ENCODE measurements at places on chromosomes 12 and 14. TPM values are rescaled to one million over a fixed set of nuclear protein-coding genes. Genes with fewer than 3 reads are reported as not detected.
A peak's percentile ranks its signal among the peaks of the same experiment; 100 is the strongest.

Gene FAM90A1
- 0.39 TPM for total RNA-seq

GRCh38 chr14:90521084-90521929 is 124.5 kb downstream of the CALM1 start:
- H3K27me3 ChIP-seq: no peaks in the 10 kb centered on the region
- no peak overlapping the region for H3K27ac ChIP-seq
- no peaks in the 10 kb centered on the region for H3K4me1 ChIP-seq
- peak; percentile 16 for DNase-seq
- no peaks in the 10 kb centered on the region for H3K36me3 ChIP-seq

- H3K36me3 ChIP-seq: no peaks in the 10 kb centered on the region
- peak overlapping the region; percentile 88 for H3K27ac ChIP-seq
- H3K4me3 ChIP-seq: no peak overlapping the region
- H3K27me3 ChIP-seq: no peaks in the 10 kb centered on the region
- no peak for DNase-seq
Measured at GRCh38 chr12:16600525-16600924, 5.4 kb downstream of the LMO3 start.

Gene OR10G2
- not detected for total RNA-seq

DNA sequence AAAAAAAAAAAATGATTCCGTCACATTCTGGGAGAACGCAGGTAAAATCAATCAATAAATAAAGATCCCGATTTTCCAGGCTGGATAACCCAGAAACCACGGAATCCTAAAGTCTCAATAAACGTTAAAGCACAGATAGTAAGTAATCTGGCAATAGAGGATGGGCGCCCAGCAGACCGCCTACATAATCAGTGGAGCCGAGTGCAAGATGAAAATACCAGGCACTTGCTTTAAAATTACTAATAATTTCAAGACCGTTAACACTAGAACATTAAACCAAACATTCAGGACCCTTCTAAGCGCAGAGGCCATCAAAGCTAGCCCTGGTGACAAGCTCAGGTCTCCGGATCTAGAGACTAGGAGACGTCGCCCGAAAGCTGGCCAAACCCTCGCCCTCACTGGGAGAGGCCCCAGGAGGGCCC is 1.2 kb upstream of the DCAF11 start:
- peak overlapping the region; percentile 60 for H3K4me3 ChIP-seq
- no peaks in the 10 kb centered on the region for H3K27me3 ChIP-seq
- peaks cover 6% of the 10 kb centered on the region for H3K4me1 ChIP-seq
- no peaks in the 10 kb centered on the region for H3K36me3 ChIP-seq

GRCh38 chr14:33839193-33840076 is 111.4 kb downstream of the EGLN3 start:
- no peaks in the 10 kb centered on the region for H3K27me3 ChIP-seq
- no peak overlapping the region for H3K27ac ChIP-seq
- DNase-seq: peak; percentile 47
- no peaks in the 10 kb centered on the region for H3K36me3 ChIP-seq

Gene LHX5
- total RNA-seq: not detected

DNA sequence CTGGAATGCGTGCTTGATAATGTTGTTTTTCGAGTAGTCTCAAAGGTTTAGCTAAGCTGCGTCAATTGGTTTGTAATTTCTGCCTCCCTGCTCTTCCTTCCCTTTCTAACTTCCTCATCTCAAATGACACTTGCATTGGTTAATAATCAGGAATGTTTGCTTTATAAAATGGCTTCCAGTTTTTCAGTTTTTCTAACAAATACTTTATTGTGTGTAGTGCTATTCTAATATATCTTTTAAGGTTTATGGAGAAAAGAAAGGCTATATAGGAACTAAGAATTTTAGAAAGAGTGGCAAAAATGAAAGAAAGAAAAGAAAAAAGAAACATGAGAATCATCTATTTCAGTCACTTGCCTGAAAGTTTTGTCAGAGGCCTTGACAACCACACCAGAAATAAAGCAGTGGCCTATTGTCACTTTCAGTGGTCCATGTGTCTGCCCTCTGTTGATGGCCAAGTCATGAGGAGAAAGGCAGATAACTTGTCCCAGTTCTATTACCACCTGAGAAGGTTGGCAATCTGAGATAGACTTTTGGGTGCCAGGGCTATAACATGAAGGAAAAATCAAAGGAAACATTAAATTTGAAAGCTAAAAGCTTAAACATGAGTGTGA is 221.9 kb upstream of the KITLG start:
- H3K4me3 ChIP-seq: no peak overlapping the region
- no peak overlapping the region for H3K27ac ChIP-seq
- H3K4me1 ChIP-seq: peaks cover 4% of the 10 kb centered on the region
- H3K27me3 ChIP-seq: no peaks in the 10 kb centered on the region
- no peak for DNase-seq
- H3K36me3 ChIP-seq: no peaks in the 10 kb centered on the region

GRCh38 chr12:44960423-44960822 is 84.3 kb upstream of the NELL2 start:
- no peak overlapping the region for H3K4me3 ChIP-seq
- DNase-seq: no peak
- H3K27me3 ChIP-seq: no peaks in the 10 kb centered on the region
- H3K4me1 ChIP-seq: no peaks in the 10 kb centered on the region
- no peaks in the 10 kb centered on the region for H3K36me3 ChIP-seq
- H3K27ac ChIP-seq: no peak overlapping the region

Gene C12orf50
- not detected for total RNA-seq

- H3K4me3 ChIP-seq: no peak overlapping the region
- H3K27me3 ChIP-seq: no peaks in the 10 kb centered on the region
- no peak overlapping the region for H3K27ac ChIP-seq
- no peaks in the 10 kb centered on the region for H3K36me3 ChIP-seq
Measured at GRCh38 chr12:75888399-75888798, 143.2 kb downstream of the PHLDA1 start.

Gene SERPINA12
- total RNA-seq: not detected

- H3K4me3 ChIP-seq: no peak overlapping the region
- no peak for DNase-seq
- H3K27me3 ChIP-seq: no peaks in the 10 kb centered on the region
- H3K4me1 ChIP-seq: peaks cover 8% of the 10 kb centered on the region
- H3K27ac ChIP-seq: no peak overlapping the region
Measured at GRCh38 chr14:100442498-100443490, 119.7 kb downstream of the SLC25A47 start.

Gene MFAP5
- 8.3 TPM for total RNA-seq

DNA sequence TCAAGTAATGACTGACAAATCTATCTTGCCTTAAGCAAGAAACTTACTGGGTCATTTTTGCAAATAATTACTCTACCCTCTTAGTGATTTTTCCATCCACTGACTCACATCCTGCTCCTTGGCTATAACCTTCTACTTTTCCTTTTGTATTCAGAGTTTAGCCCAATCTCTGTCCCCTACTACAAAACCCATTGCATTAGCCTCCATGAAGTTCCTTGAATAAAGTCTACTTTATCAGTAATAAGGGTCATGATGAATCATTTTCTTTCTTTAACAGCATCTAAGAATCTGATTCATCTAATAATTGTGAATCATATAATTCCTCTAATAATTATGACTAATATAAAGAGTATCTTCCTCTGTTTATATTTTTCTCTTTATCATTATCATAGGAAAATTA is 132.6 kb downstream of the NTS start:
- no peaks in the 10 kb centered on the region for H3K4me1 ChIP-seq
- H3K27me3 ChIP-seq: no peaks in the 10 kb centered on the region
- no peaks in the 10 kb centered on the region for H3K36me3 ChIP-seq
- no peak overlapping the region for H3K27ac ChIP-seq
- H3K4me3 ChIP-seq: no peak overlapping the region

DNA sequence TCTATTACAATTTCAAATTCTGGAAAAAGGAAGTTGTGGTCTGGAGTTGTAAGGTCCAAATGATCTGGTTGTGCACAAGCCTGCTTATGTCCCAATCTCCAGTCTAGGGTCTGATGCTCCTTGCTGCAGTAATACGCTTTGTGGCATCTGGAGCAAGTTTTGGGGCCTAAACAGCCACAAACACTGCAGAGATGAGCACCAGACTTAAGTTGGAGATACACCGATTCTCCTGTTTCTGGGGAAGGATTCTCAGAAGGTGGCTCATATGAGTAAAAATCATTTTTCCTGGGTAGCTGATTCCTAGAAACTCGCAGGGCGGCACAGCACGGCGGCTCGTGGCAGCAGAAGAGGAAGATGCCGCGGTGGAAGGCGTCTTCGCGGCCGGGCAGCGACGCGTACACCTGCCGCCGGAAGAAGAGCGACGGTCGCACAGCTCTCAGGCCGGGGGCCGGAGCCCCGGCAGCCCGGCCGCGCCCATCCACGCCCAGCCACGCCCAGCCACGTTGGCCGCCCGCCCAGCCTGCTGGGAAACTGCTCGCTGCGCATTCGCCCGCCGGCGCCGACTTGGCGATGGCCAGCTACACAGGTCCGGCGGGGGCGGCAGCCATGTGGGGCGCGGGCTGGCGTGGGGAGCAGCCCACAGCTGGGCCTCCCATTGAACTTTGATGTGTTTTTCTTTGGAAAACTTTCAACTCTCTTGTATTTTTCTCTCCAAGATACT is 129.0 kb downstream of the ASCL4 start:
- DNase-seq: peak; percentile 34
- H3K27me3 ChIP-seq: peaks cover 28% of the 10 kb centered on the region
- H3K4me3 ChIP-seq: peak overlapping the region; percentile 27
- H3K4me1 ChIP-seq: no peaks in the 10 kb centered on the region

GRCh38 chr12:18068355-18068754 is 21.6 kb downstream of the RERGL start:
- no peak overlapping the region for H3K4me3 ChIP-seq
- no peaks in the 10 kb centered on the region for H3K4me1 ChIP-seq
- H3K27me3 ChIP-seq: no peaks in the 10 kb centered on the region
- H3K27ac ChIP-seq: no peak overlapping the region
- no peak for DNase-seq

Gene SLC5A8
- 1.0 TPM for total RNA-seq

GRCh38 chr12:55142669-55143565 is 16.7 kb downstream of the OR9K2 start:
- DNase-seq: peak; percentile 10
- no peaks in the 10 kb centered on the region for H3K27me3 ChIP-seq
- H3K4me1 ChIP-seq: no peaks in the 10 kb centered on the region

- H3K4me3 ChIP-seq: no peak overlapping the region
- DNase-seq: no peak
- H3K4me1 ChIP-seq: peaks cover 9% of the 10 kb centered on the region
- no peak overlapping the region for H3K27ac ChIP-seq
- H3K27me3 ChIP-seq: no peaks in the 10 kb centered on the region
- no peaks in the 10 kb centered on the region for H3K36me3 ChIP-seq
Measured at GRCh38 chr12:10369557-10370415, 20.1 kb downstream of the KLRK1 start.

DNA sequence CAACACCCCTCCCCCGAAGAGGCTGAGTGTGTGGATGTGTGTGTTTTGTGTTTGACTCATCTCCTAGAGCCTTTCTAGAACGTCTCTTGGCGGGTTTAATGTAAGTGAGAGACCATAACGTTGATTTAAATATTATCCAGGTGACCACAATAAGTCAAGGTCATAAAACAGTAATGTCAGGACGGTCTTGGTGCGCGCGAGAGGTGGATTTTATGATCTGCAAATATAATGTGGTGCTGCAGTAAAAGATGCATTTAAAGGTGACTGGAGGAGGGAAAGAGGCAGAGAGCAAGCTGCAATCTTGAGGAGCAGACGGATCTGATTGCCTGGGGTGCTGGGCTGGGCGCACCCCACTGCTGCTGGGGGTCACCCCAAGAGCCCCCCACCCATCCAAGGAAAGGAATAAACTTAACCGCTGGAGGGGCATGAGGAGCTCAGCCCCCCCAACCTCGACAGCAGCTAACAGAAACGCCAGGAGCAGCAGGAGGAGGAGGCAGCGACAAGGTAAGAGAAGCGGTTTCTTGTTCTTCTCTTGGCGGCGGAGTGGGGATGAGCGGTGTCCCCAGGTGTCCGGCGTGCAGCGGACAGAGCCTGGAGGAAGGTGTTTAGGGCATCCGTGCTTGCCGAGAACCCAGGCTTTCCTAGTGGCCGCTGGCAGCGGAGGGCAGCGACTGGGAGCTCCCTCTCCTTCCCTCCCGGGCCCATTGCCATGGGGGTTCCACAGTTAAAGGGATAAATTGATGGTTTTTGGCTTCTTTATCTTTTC is 5.5 kb downstream of the HOXC10 start:
- no peak overlapping the region for H3K4me3 ChIP-seq
- H3K27ac ChIP-seq: no peak overlapping the region
- no peaks in the 10 kb centered on the region for H3K36me3 ChIP-seq
- no peak for DNase-seq

DNA sequence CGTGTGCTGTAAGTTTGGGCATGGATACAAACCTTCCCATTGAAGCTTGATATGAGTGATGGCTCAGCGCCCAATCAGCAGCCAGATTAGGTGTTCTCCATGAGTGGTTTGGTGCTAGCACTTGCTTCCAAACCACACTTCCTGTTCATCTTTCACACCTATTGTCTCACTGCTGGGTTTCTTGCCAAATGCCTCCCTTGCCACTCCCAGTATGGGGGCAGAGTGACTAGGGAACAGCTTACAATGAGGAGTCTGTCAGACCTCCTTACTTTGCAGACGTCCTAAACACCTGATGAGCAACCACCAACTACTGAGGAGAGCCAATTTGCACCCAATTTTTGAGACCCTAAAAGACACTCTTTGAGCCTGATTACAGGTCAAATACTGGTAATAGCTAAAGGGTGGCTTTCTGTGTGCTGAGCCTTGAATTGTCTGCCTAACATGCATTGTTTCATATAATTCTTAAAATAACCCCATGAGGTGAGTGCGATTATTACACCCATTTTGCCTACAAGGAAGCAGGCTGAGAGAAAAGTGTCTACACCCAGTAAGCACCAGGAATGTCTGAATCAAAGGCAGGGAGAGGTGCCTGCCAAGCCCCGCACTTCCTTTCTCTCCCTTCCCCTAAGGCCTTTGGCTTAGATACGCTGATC is 48.4 kb upstream of the FOS start:
- H3K4me1 ChIP-seq: peaks cover 11% of the 10 kb centered on the region
- no peak for DNase-seq
- no peaks in the 10 kb centered on the region for H3K27me3 ChIP-seq
- H3K36me3 ChIP-seq: no peaks in the 10 kb centered on the region
- no peak overlapping the region for H3K4me3 ChIP-seq

GRCh38 chr14:90429754-90430153 is 32.9 kb downstream of the CALM1 start:
- H3K36me3 ChIP-seq: no peaks in the 10 kb centered on the region
- H3K4me3 ChIP-seq: no peak overlapping the region
- no peak overlapping the region for H3K27ac ChIP-seq

DNA sequence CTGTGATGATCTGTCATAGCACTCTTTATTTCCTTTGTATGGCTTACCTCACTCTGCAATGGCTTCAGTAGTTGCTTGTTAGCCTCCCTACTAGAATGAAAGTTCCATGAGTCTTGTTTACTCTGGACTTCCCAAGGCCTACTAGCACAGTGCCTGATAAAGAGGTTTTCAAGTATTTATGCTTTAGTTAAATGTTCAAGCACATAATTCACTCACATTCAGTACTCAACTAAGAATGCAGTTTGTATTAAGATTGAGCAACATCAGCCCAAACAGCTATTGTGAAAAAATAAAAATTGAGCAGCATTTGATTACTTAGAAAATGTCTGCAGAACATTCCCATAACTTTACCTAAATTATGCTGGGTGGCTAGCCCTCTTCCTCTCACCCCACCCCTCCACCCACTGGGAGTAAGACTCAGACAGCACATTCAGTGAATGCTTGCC is 158.9 kb upstream of the AMIGO2 start:
- peaks cover 4% of the 10 kb centered on the region for H3K4me1 ChIP-seq
- H3K27me3 ChIP-seq: no peaks in the 10 kb centered on the region
- no peak for DNase-seq
- peak overlapping the region; percentile 10 for H3K27ac ChIP-seq

Measured in left lung (tissue), 14 donors.